ENCODE measurements at places on chromosomes 2 and 18.

DNA sequence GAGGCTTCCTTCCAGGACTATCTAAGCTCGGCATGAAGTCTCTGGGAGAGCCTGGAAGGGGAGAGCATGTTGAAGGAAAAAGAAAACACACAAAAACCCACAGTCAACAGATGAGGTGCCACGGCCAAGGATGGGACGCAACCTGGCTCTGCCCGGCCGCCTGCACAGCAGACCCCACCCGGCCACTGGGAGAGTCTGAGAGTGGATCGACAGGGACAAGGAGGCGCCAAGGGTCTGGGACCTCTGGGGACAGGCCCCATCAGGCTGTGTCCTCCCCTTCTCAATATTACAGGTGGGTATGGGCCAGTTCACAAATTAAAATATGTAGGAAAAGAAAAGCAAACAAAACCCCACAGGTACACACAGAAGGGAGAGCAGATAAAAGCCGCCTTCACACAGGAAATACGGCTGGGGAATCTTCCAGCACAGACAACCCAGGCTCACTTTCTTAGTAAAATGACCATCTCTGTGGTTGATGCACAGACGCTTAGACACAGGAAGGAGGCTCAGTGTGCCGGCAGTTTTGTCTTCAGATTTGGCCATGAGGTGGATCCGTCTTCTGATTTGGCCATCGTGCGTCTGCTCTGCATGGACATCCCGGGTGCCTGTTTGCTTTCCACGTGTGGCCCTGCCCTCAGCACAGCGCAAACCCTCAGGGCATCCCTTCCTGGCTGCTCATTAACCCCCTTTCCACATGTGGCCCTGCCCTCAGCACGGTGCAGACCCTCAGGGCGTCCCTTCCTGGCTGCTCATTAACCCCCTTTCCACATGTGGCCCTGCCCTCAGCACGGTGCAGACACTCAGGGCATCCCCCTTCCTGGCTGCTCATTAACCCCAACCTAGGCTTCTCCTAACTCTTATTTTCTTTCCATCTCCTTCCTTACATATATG is 138.4 kb downstream of the EIPR1 start:
- DNase-seq, result no peak

- DNase-seq, result peak; percentile 12
Observed at GRCh38 chr2:102619414-102620319, at the start of gene SLC9A2. Gene SLC9A2 (plus strand): TSS chr2:102619553. CDS start chr2:102619849, 296 bp downstream.

DNA sequence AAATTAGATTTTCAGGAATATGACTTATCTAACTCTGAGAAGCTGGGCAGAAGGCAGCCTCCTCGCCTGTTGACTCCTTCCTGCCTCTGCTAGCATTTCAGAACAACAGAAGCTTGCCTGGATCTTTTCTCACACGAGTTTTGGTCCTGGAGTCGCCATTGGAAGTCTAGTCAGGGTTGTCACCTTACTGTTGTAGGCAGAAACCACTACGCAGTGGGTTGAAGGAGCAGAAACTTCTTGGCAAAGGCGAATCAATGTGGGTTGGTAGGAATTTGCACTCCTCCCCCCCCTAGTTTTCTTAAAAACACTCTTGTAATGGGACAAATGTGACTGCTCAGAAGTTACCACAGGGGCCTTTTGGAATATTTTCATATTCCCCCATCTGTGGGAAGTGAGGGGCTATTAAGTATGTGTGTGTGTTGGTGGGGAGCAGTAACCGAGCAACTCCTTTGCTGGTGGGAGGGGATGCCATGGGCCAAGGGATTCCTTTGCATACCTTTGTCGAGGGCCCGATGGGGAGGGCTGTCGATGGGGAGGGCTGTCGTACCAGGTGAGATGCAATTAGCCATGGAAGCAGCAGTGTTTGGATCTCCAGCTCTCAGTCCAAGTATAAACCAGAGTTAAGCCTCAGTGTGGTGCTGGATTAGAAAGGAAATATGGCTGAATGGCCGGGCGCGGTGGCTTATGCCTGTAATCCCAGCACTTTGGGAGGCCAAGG is 117.4 kb downstream of the FMNL2 start:
- DNase-seq, result no peak

- no peak for DNase-seq
Observed at GRCh38 chr18:56202678-56203077, 435.7 kb downstream of the TXNL1 start.

GRCh38 chr2:104933151-104933917 is 79.4 kb downstream of the POU3F3 start:
- DNase-seq, result no peak

GRCh38 chr2:12313445-12314126 is 403.1 kb upstream of the TRIB2 start:
- no peak for DNase-seq

GRCh38 chr2:136139631-136140030 is 21.7 kb upstream of the CXCR4 start:
- DNase-seq, result no peak

GRCh38 chr2:10873790-10874437 is 37.8 kb upstream of the KCNF1 start:
- no peak for DNase-seq

DNA sequence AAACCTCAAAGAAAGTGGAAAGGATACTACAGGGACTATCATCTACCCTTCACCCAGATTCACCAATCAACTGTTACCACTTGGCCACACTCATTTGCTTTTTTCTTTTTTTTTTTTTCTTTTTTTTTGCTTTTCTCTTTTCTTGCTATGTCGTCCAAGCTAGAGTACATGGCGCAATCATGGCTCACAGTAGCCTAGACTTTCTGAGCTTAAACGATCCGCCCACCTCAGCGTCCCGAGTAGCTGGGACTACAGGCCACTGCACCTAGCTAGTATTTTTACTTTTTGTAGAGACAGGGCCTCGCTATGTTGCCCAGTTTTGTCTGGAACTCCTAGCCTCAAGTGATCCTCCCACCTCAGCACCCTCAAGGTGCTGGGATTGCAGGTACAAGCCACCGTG is 24.0 kb downstream of the BIN1 start:
- DNase-seq, result no peak

- peak; percentile 11 for DNase-seq
Observed at GRCh38 chr2:33476131-33476792, at the start of gene RASGRP3. Gene RASGRP3 (plus strand): TSS chr2:33476649. CDS start chr2:33515137, 38,488 bp downstream.

GRCh38 chr18:4468511-4468910 is 13.4 kb upstream of the DLGAP1 start:
- DNase-seq, result no peak

DNA sequence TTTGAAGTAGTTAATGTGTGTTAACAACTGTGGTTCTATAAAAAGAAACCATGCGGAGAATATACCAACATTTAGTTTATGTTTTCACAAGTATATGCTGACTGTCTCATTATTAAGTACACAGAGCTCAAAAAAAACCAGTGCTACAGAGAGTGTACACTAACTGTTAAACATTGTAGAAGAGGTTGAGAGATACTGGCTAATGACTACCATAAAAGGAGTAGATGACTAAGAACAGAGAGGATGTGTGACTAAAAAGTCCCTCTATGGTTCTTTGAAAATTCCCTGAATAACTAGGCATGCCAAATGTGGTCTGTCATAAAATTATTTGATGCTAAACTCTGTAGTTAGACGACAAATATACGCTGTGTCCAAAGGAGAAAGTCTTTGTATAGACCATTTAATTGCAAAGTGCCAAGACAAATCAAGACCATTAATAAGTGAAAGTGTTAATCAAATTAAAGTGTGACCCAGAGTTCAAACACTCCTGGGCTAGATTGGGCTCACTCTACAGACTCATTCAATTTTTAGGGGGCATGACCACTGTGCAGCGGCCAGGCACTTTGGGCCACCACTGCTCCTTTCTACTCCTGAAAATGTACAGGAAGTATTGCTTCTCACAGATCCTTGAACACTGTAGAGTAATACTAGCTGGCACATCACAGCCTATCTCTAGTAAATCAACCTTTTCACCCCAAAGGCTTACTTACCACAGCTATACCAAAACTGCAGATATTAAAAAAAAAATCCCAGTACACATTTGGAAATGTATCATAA is 45.1 kb upstream of the SERTAD2 start:
- no peak for DNase-seq

DNA sequence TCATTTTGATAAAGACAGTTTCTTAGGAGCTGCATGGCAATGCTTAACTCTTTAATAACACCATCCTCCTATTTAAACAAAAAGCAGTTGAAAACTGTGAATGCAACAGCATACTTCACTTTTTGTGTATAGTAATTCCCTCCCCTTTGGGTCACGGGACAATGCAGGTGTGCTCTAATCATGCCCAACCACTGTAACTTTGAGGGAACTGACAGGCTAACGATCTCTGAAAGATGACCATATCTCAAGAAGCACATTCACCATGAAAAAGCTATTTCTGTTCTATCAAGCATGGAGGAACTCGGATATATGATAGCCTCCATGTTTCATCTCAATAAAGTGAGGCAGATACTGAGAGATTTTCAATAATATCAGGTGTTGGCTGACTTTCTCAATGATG is 81.1 kb upstream of the CD226 start:
- DNase-seq, result no peak

GRCh38 chr2:88188748-88189147 is 18.6 kb downstream of the THNSL2 start:
- DNase-seq, result no peak

GRCh38 chr2:140199312-140199711 is 1419.1 kb upstream of the NXPH2 start:
- DNase-seq, result no peak

DNA sequence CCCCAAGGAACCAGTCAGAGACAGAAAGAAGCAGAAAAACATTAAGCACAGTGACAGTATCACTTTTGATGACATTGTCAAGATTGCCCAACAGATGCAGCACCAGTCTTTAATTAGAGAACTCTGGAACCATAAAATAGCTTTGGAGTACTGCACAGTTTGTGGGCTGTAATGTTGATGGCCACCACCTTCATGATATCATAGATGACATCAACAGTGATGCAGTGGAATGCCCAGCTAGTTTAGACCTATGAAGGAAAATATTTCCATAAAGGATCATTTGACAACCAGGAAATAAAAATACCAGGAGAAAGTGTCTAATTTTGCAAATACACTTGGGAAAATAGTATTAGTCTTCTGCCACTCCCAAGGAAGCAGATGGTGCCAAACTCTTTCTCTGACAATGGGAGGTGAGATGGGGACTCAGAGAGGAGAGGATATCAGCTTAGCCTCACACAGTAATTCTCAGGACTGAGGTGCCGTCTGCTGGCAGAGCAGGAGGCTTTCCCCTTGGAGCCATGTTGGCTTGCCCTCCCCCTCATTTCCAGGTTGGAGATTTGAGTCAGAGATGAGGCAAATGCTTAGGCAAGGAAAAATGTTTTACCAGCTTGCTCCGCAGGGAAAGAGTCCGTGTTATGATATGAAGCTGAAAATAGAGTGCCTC is 107.5 kb upstream of the CELF4 start:
- no peak for DNase-seq

- no peak for DNase-seq
Observed at GRCh38 chr2:25690058-25690457, 16.7 kb upstream of the DTNB start.

DNA sequence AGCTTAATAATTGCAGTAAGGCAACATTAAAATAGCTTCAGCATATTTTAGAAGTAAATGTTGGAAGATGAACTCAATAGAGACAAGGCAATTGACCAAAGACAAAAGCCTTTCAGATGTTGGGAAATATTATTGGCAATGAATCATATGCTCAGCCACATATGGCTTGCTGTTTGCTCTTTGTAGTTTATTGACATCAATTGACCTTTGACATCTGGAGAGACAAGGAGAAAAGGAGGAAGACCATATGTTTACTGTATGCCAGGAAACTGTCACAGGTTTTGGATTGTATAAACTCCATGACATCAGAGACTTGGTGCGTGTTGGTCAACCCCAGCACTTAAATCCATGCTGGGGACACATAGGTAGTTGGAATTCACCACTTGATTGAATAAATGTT is 60.6 kb upstream of the SLC16A14 start:
- DNase-seq, result no peak

DNA sequence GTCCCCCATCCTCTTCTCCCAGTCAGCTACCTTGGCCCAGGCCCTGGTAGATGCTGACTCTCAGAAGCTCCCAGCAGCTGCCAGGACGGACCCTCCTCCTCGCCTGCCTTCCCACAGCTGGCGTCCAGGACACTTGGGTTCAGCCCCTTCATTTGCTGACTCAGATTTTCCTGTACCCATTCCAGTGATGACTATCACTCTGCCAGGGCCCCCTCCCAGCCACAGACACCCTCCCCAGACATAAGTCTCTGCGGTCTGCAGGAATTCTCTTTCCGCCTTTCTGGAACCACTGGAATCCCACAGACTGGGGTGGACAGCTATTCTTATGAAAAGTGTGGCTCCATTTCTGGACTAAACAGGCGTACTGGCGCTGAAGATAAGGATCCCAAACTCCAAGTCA is 260.3 kb upstream of the EPAS1 start:
- DNase-seq, result no peak

GRCh38 chr18:23122334-23123229 is 12.7 kb upstream of the CABLES1 start:
- DNase-seq, result no peak

DNA sequence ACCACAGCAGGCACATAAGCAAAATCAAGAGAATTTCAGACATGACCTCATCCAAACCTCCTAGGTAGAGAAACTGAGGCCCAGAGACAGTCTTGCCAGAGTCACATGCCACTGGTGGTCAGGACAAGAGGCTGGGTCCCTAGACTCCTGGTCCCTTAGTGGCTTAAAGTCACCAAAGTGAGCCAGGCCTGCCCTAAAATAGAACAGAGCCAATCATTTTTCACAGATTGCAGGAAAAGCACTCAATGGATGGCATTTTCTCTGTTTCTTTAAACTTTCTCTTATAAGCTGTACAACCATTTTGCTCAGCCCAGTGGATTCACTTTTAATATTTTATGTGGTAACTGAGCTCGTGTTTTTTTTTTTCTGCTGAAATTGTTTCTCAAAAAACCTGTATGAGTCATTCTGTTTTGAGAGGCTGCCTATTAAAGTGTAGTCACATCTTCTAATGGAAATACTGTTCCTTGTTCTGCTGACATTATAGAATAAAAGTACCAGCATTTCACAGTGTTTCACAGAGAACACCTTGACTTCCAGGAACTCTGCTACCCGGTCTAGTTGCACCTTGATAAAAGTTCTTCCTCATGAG is 29.6 kb downstream of the STEAP3 start:
- no peak for DNase-seq
